ENCODE measurements at places on chromosomes 16 and 17. TPM values are rescaled to one million over a fixed set of nuclear protein-coding genes. Genes with fewer than 3 reads are reported as not detected.

The KCTD19 gene
- total RNA-seq = under 0.01 TPM

DNA sequence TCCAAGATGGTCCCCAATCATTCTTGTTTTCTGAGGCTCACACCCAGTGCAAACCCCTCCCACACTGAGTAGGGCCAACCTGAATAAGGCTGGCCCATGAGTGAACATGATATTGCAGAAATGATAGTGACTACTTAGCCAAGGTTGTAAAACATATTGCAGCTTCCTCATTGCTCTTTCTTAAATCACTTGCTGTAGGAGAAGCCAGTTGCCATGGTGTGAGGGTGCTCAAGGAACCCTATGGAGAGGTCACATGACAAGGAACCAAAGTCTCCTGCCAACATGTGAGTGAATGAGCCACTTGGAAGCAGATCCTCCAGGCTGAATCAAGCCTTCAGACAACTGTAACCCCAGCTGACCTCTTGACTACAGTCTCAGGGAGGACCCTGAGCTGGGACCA lies 191.4 kb downstream of the RGS9 start:
- no peaks in the 10 kb centered on the region for H3K27me3 ChIP-seq
- DNase-seq = no peak
- H3K4me3 ChIP-seq = no peak overlapping the region
- H3K4me1 ChIP-seq = no peaks in the 10 kb centered on the region
- no peak overlapping the region for H3K27ac ChIP-seq

DNA sequence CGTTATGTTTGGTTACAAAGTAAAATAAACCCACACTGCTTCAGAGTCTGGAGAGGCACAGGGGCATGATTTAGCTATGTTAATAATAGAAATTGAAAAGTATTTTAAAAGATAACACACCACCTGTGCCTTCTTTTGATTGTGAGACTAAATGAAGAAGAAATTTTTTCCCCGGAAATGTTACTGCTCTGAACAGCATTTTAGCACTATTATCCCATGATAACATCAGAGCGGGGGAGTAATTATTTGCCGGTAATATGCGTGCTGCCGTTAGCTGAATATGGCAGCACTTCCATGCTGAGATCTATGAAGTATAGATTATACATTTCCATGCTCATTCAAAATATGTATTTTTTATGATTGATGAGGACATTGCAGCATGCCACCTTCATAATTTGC lies 500.2 kb upstream of the HSBP1 start:
- no peaks in the 10 kb centered on the region for H3K4me1 ChIP-seq
- H3K27me3 ChIP-seq = no peaks in the 10 kb centered on the region
- H3K4me3 ChIP-seq = no peak overlapping the region
- H3K27ac ChIP-seq = no peak overlapping the region
- H3K36me3 ChIP-seq = no peaks in the 10 kb centered on the region

DNA sequence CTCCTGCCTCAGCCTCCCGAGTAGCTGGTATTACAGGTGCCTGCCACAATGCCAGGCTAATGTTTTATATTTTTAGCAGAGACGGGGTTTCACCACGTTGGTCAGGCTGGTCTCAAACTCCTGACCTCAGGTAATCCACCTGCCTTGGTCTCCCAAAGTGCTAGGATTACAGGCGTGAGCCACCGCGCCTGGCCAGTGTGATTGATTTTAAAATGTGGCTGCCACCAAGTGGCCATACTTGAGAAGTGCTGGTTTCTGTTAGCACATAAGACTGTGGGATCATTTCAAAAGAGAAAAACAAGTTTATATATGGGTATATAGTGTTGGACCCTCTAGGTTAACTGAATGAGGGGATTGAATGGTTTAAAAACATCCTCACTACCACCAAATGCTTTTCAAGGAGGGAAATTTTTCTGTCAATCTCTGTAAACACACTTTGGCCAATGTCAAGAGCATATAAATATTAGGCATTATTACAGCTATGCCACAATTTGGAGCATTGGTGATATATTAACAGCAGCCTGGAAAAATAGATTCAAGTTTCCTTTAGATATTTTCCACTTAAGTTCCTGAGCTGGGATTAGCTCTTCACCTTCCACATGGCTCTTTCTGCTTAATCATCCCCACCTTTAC lies 13.5 kb upstream of the DHRS13 start:
- H3K4me1 ChIP-seq = peaks cover 17% of the 10 kb centered on the region
- peaks cover 98% of the 10 kb centered on the region for H3K36me3 ChIP-seq
- H3K4me3 ChIP-seq = no peak overlapping the region

DNA sequence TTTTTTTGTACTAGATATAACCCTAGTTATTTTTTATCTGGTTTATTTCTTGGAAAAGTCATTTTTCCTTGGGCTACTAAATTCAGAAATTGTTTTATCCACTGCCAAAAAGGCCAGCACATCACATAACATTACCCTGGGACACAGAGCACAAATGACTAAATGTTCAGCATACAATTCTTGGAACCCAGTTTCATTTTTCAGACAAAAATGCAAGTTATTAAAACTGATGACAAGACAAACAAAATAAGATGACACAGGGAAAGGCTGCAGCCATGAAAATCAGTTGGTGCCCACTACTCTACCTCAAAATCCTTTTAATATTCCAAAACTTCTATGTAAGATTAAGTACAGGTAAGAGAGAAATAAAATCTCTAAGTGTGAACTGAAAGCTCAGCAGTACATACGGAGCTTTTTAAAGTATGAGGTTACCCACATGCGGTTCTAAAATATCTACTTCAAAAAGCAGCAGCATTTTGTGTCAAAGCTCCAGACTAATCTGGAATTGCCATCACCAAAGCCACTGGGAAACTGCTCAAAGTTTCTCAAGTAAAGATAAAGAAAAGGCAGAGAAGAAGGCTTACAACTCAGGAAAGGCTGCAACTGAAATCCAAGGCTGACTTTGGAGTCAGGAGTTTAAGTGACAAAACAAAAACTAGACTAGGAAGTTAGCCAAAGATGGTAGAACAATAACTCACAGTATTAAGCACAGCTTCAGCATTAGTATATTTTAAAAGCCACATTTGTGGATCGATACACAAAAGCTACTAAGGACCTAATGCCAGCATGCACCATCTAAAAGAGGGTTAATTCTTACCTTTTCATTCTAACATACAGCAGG lies 41.4 kb downstream of the AP1G1 start:
- no peak for DNase-seq
- no peak overlapping the region for H3K4me3 ChIP-seq
- H3K27ac ChIP-seq = no peak overlapping the region
- H3K4me1 ChIP-seq = no peaks in the 10 kb centered on the region
- H3K36me3 ChIP-seq = peaks cover 91% of the 10 kb centered on the region

- no peaks in the 10 kb centered on the region for H3K4me1 ChIP-seq
- no peaks in the 10 kb centered on the region for H3K36me3 ChIP-seq
- H3K27me3 ChIP-seq = no peaks in the 10 kb centered on the region
These were observed 177.3 kb downstream of the CPPED1 start for GRCh38 chr16:12626411-12626810.

DNA sequence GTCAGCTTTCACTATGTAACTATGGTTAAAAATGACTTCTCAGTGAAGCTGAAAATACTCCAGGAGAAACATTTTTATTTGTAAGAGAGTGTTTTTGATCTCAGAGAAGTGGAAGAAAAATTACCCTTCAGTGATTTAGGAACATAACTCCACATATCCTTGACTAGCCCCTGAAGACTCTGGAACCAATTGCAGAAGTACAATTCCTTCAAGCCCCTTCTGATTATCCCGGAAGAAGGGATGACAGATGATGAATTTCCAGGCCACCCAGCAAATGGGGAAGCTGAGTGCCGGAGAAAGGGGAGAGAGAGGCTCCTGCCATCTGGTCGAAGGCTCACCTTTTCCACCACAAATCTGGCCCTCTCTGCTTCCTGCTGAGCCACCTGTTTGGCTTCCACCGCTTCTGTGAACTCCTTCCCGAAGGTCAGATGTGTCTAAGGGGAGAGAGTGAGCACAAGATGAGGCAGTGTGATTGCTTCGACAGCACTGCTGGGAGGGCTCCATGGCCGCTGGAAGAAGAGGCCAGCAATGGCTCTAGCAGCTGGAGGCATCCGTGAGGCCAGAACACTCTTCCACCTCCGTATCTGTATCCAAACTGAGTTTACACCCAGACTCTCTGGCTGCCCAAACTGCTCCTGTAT lies 8.1 kb downstream of the PHB1 start:
- no peak overlapping the region for H3K27ac ChIP-seq
- DNase-seq = no peak
- H3K4me1 ChIP-seq = peaks cover 33% of the 10 kb centered on the region
- H3K36me3 ChIP-seq = peaks cover 26% of the 10 kb centered on the region
- H3K27me3 ChIP-seq = no peaks in the 10 kb centered on the region
- no peak overlapping the region for H3K4me3 ChIP-seq

DNA sequence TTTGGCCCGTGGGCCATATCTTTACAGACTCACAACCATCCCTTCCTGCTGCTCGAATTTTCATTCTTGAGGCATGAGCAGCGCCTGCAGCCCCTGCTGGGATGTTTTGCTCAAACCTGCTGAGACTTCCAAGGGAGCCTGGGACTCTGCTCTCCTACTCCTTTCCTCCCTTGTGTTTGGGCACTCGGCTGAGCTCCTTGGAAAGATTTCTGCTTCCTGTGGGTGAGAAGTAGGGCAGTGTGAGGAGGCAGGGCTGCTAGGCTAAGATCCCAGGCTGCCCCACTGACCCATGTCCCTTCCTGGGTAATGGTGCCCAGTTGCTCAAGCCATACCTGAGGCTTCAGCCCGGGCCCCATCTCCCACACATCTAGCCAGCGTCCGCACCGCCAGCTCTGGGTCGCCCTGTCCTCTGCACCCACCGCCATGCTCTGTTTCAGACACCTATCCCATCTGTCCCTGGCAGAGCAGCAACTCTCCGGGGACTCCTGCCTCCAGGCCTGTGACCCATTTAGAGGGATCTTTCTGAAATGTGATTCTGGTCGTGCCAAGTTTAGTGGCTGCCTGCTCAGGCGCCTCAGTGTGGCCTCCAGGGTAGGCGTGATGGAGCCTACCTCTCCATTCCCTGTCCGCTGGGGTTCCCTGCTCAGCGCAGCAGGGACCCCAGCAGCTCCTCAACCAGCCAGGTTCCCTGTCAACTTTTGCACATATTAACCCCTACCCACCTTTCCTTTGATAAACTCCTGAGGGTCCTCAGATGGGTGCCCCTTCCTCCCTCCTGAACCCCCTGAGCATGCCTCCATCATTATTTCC lies 190.1 kb downstream of the CCDC182 start:
- no peaks in the 10 kb centered on the region for H3K27me3 ChIP-seq
- H3K27ac ChIP-seq = no peak overlapping the region
- peaks cover 8% of the 10 kb centered on the region for H3K4me1 ChIP-seq
- DNase-seq = no peak
- no peak overlapping the region for H3K4me3 ChIP-seq

DNA sequence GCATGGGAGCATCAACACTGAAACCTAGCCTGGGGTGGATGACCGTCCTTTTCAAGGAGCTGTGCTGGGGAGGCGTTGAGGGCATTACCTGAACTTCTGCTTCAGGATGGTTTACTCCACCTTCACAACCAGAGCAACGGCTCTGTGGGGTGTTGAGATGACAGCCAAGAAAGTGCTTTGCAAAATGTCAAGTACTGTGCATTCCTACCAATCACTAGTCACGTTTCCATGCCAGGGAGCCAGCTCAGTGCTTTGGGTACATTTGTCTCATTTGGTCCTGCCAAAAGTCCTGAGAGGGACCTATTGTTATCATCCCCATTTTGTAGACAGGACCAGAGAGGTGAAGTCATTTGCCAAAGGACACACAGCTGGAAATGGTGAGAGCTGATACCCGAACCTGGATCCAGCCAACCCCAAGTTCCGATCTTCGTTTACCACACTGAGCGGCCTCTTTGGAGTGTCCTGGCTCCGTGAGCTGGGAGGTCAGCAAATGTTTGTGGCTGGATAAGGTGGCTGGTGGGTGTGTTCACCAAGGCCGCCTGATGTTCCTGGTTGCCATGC lies 61.6 kb downstream of the IRF8 start:
- no peak overlapping the region for H3K27ac ChIP-seq
- DNase-seq = no peak
- H3K36me3 ChIP-seq = no peaks in the 10 kb centered on the region
- no peak overlapping the region for H3K4me3 ChIP-seq

The BBS2 gene
- total RNA-seq = 38.9 TPM

DNA sequence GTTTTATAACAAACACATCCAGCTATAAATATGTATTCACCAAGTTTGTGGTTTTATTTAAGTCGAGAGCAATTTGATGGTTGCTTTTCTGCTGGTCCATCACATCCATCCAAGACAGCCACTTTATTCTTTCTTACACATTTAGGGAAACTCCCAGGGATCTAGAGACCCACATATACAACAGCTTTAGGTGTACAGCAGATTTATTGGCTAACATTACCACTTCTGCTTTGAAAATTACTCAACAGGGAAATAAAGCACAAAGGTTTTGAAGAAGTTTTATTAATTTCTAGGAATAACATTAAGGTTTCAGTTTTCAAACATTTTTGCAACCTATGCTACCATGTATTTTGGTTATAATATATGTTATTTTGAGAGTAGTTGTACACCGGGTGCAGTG lies 6.9 kb downstream of the ERCC4 start:
- no peaks in the 10 kb centered on the region for H3K27me3 ChIP-seq
- no peak for DNase-seq
- H3K27ac ChIP-seq = no peak overlapping the region
- H3K4me3 ChIP-seq = no peak overlapping the region
- H3K4me1 ChIP-seq = peaks cover 4% of the 10 kb centered on the region

DNA sequence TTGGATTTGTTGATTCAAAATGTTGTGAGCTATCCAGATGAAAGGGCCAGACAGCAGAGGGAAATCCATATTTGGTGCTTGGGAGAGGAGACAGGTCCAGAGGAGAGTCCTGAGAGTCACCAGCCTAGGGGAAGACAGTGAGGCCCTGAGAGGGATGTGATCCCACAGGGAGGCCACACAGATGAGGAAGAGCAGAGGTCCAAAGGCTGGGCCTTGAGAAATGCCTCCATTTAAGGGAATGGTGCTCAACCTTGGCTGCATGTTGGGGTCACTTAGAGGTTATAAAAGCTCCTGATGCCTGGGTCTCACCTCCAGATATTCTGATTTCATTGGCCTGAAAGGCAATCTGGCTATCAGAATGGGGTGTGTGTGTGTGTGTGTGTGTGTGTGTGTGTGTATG lies 194.9 kb downstream of the UTP18 start:
- no peaks in the 10 kb centered on the region for H3K4me1 ChIP-seq
- H3K4me3 ChIP-seq = no peak overlapping the region
- no peak overlapping the region for H3K27ac ChIP-seq
- H3K36me3 ChIP-seq = no peaks in the 10 kb centered on the region
- no peaks in the 10 kb centered on the region for H3K27me3 ChIP-seq

Measured in upper lobe of left lung (tissue), 6 donors.